ENCODE measurements at places on chromosomes 3 and 15.

GRCh38 chr3:18738393-18739098, 313.4 kb upstream of the SATB1 start:
- no peak for DNase-seq

- peak; percentile 15 for DNase-seq
Measured at GRCh38 chr15:60228101-60228500, 169.7 kb downstream of the ANXA2 start.

GRCh38 chr15:84681831-84682230, 23.8 kb upstream of the NMB start:
- no peak for DNase-seq

DNA sequence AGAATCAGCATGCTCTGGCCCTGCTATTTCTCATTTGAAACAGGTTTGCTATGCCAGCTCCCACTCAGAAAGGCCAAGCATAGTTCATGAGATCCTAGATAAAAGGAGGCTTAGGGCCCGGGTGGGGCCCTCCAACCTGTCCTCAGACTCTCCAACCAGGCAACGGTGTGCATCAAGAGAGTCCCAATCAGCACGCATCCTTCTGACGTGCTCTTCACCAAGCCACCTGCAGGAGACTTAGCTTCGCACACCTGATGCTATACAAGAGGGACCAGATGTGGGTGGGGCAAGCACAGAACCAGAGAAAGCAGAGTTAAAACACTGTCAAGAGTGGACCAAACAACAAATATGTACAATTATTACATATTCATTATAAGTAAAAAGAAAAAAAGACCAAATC, 17.3 kb downstream of the STIMATE start:
- DNase-seq: no peak

GRCh38 chr3:106288781-106289180, 420.0 kb upstream of the CBLB start:
- DNase-seq: no peak

GRCh38 chr15:74903676-74904075, 3.0 kb downstream of the FAM219B start:
- DNase-seq: no peak

DNA sequence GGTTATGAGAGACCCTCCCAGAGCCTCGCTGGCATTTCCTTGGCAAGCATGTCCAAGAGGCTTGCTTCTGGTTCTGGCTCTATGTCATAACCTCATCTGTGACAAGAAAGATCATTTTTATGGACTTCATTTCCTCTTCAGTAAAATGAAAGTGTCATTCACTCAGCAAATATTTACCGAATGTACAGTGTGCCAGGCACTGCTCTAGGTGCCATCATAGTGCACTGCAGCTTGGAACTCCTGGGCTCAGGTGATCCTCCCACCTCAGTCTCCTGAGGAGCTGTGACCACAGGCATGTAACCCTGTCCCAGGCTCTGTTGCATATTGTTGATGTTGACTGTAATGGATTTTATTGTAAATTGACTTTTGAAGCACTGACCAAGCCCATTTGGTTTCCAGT, 18.7 kb upstream of the ITPKA start:
- no peak for DNase-seq

GRCh38 chr3:197088370-197088769, 58.8 kb upstream of the MELTF start:
- DNase-seq: no peak

- peak; percentile 69 for DNase-seq
Measured at GRCh38 chr3:15428539-15428938, 1.1 kb downstream of the EAF1 start.

GRCh38 chr3:44013967-44014366, 227.7 kb upstream of the TOPAZ1 start:
- no peak for DNase-seq

GRCh38 chr15:64232400-64232799, 69.6 kb upstream of the PPIB start:
- DNase-seq: peak; percentile 68

GRCh38 chr3:51445544-51446280, 54.1 kb downstream of the DCAF1 start:
- no peak for DNase-seq

DNA sequence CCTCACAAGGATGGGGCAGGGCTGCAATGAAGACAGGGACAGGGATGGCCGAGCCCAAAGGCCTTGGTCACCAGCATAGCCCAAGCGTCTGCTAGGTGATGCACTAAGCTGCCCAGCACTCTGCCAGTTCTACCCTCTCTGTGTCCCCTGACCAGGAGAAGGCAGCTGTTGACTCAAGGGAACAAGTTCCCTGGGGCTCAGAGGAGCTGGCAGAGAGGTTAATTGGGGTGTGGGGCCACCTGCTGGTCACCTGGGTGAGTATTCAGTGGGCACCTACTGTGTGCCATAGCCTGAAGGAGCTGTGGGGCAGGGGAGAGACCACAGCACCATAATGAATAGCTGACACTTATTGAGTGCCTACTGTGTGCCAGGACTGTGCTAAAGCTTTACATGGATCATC, 22.0 kb upstream of the DOCK3 start:
- no peak for DNase-seq

GRCh38 chr15:76678766-76679165, 226.4 kb downstream of the SCAPER start:
- peak; percentile 49 for DNase-seq

DNA sequence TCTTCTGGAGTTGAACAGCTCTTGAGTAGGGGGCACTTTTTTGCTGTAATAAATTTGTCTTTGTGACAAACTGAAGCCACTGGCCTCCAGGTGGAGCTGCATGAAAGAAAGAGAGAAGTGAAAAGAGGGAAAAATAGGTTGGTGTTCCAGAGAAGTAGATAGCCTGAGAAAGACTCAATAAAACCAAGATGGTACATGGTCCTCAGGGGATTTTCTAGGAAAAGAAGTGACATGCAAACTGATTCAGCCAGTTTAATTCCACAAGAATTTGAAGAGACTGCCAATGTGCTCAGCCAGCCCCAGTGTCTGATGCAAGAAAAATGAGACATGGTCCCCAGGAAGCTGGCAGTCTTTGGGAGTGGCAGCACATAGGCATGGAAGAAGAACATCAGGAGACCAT, 152.7 kb downstream of the CD47 start:
- peak; percentile 70 for DNase-seq

- DNase-seq: peak; percentile 25
Measured at GRCh38 chr15:42921342-42921731, 759 bp upstream of the TTBK2 start.

- no peak for DNase-seq
Measured at GRCh38 chr15:97947465-97948260, 12.8 kb upstream of the ARRDC4 start.

GRCh38 chr15:70083418-70083817, 14.3 kb downstream of the TLE3 start:
- no peak for DNase-seq

- DNase-seq: no peak
Measured at GRCh38 chr3:110791995-110792686, 279.5 kb upstream of the NECTIN3 start.

GRCh38 chr15:94033014-94033682, 198.2 kb upstream of the MCTP2 start:
- no peak for DNase-seq

DNA sequence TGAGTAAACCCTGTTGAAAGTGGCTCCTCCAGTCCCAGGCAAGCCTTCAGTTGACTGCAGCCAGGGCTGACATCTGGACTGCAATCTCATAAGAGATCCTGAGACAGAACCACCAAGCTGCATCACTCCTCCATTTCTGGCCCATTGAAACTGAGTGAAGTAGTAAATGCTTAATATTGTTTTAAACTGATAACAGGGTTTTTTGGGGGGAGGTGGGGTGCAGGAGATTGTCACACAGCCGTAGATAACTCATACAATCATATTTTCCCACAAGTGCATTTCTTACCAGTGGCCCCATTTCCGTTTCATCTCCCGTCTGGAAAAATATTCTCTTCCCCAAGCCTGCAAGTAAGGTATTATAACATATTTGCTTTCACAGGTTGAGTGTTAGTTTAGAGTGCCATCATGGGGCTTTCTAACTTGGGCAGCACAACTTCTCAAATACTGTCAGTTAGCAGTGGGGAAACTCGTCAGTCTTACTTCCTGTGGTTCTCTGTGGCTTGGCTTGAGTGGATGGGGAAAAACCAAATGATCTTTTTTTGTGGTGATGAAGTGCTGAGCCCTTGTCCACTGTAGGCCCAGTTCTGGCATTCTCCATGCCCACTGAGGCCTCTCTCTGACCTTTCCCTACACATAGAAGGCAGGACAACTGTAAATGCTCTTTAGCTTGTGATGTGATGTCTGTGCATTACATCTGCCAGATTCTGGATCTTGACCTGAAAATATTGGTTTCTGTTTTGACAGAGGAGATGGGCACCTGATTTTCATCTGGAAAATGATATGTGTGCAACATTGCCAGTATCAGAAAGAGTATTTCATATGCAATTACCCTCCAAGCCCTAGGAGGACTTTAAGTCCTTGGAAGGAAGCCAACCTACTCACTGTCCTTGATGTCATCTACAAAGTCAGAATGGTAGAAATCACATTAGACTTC, 90.1 kb upstream of the BHLHE40 start:
- DNase-seq: no peak

GRCh38 chr3:52774066-52774713, 3.2 kb upstream of the ITIH1 start:
- no peak for DNase-seq

GRCh38 chr3:146493761-146494160, 24.4 kb upstream of the PLSCR2 start:
- DNase-seq: no peak

- DNase-seq: peak; percentile 4
Measured at GRCh38 chr3:85589145-85589544, 630.4 kb downstream of the CADM2 start.

DNA sequence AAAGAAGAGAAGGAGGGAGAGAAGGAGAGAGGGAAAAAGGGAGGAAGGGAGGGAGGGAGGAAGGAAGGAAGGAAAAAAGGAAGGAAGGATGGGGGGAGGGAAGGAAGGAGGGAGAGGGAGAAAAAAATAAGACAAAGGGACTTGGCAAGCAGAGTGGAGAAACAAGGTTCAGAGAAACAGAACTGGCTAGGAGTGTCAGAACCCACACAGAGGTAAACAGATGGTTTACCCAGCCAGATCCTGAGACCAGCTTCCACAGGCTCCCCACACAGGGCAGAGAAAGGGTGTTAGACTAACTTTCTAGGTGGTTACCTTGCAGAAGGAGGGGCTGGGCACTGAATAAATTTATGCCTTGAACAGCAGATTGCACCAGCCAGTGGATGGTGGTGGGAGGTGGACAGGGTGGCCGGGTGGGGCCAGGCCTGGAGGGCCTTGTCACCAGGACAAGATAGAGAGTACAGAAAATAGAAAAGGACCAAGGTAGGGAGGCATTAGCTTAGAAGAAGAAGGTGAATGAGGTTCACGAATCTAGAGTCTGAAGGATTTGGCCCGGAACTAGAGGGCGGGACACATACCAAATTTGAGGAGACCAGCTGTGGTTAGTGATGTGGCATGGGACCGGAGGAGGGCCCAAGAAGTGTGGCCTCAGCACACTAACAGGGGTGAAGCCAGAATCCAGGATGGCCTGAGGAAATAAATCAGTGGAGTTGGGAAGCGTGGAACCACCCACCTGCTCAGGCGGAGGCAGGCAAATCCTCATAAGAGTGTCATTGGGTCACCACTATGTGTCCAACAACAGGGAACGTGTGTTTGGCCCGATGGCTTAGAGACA, 1.2 kb upstream of the TM4SF1 start:
- no peak for DNase-seq

GRCh38 chr3:162082516-162082915, 585.9 kb downstream of the OTOL1 start:
- DNase-seq: no peak

DNA sequence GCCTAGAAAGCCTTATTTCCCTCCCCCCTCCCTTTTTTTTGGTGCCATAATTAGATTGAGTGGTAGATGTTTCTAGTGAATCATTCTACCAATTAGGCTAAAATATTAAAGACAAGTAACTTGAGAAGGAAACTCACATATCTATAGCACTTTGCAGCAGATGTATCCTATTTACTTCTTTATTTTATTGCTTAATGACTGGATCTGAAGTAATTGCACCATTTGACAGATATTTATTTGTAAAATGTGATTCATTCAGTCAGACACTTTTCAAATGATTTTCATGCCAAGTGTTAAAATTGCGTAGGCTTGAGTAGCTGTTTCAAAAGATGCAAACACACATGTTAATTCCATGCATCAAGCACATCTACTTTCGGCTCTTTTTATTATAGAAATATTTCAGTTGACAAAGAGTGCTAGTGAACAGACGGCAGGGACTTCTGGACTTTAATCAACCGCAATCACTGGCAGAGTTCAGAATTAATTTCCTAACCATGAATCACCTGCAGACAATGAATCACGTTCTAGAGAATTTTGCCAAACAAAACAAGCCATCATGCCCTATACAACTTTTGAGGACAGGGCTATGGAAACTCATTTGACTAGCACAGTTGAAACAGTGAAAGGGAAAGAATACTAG, 636.8 kb downstream of the MECOM start:
- DNase-seq: peak; percentile 97

GRCh38 chr3:48926425-48927392, 8.1 kb downstream of the ARIH2 start:
- peak; percentile 53 for DNase-seq

DNA sequence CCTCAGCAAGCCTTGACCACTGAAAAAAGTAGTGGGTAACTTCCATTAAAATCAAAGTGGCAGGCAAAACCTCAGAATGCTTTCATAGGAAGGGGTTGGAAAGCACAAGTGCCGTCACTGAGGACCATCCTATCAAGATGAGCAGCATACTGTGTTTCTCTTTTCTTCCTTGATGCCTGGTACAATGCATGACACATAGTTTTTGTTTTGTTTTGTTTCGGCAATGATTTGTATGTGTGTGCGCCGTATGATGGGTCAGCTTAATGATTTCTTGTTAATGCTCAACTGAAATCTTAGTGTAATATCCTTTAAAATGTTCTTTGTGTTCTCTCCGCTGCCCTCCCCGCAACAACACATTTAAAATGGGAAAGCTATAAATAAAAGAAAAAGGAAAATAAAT, 476.4 kb upstream of the KCNMB2 start:
- DNase-seq: no peak

DNA sequence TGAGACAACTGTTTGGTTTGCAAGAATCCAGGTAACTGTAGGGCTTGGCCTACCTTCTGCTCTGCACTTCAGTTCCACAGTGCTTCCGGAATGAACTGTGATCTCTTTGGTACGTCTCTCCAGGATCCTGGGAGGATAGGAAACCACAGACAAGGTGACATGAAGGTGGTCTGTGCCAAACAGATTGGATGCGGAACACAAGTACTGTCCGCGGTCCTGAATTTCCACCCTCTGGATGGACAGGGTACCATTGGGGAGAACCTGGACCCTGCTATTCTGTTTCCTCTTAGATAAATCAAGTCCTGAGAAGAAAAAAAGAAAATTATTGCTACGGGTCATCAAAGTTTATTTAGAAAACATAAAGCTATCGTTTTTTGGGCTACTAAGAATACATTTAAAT, 17.3 kb downstream of the IGSF10 start:
- no peak for DNase-seq

GRCh38 chr3:36596419-36596818, 167.9 kb downstream of the DCLK3 start:
- DNase-seq: no peak
